ENCODE measurements at places on chromosomes 3 and 15.

GRCh38 chr3:174907027-174907426, 47.9 kb downstream of the NAALADL2 start:
- no peak for DNase-seq

DNA sequence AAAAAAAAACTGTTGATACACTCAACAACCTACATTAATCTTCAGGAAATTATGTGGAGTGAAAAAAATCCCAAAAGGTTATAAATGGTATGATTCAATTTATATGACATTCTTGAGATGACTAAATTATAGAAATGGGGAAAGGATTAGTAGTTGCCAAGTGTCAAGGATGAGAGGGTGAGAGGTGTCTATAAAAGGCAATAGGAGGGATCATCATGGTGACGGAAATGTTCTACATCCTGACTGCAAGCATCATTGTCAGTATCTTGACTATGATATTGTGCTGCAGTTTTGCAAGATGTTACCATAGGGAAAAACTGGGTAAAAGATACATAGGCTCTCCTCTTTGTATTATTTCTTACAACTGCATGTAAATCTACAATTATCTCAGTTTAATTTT, 125.6 kb downstream of the FRMD5 start:
- DNase-seq, result no peak

GRCh38 chr15:38085931-38086568, 151.6 kb downstream of the TMCO5A start:
- DNase-seq, result no peak

DNA sequence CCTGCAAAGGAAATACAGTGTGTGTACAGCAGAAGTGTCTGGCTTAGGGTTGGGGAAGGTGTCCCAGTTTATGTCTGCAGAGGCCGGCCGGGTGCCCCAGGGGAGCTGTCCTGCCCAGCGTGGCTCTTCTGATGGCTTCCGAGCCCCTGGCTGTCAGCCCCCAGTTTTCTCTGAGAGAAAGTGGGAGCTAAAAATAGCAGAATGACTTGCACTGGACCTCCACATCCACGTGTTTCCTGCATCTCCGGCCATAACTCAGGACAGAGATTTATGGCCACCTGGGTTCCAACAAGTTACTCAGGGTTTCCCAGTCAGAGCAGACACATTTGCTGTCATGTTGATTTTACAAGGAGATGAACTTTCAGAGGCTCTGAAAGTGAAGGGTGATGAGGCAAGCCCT, 192.0 kb downstream of the ATP10A start:
- DNase-seq, result no peak

DNA sequence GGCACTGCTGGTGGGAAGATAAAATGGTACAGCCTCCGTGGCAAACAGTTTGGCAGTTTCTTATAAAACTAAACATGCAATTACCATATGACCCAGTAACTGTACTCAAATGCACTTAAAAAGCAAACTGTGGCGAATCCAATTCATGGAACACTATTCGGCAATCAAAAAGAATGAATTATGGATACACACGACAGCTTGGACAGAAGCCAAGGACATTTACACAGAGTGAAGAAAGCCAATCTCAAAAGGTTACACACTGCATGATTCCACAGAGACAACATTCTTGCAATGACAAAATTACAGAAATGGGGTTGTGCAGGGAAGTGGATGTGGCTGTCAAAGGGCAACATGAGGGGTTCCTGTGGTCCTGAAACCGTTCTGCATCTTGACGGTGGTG, 122.1 kb upstream of the IQSEC1 start:
- no peak for DNase-seq

GRCh38 chr15:96217983-96218382, 112.5 kb upstream of the NR2F2 start:
- DNase-seq, result no peak

DNA sequence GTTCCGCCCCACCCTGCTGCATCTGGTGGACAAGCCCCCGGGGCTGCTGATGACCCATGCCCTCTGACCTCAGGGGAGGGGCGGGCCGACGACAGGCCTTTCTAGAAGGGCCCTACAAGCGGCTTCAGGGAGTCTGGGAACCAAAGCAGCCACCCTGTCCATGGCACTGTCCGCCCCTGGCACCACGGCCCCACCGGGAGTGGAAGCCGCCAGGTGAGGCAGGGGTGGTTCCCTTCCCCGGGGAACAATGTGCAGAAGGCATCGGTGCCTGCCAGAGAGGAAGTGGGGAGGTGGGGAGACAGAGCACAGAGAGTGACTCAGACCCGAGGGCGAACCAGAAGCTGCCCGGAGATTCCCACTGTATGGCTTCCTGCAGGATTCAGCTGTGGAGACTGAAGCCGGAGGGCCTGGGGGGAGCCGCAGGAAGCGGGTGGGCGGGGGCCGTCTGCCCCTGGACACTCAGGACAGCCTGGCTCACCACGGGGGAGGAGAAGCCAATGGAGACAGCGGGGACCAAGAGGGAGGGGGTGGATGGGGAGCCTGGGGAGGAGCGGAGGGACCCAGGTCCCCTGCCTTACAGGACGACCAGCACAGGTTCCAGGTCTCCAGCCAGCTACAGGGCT, 134.0 kb downstream of the TPRA1 start:
- no peak for DNase-seq

GRCh38 chr3:52331906-52332305, 15.8 kb downstream of the DNAH1 start:
- DNase-seq, result no peak

GRCh38 chr3:157064402-157064801, 95.5 kb downstream of the CCNL1 start:
- no peak for DNase-seq

- no peak for DNase-seq
Measured at GRCh38 chr3:184637705-184638104, 74.2 kb downstream of the MAGEF1 start.

- DNase-seq, result no peak
Measured at GRCh38 chr3:183513046-183513706, 42.3 kb downstream of the KLHL6 start.

DNA sequence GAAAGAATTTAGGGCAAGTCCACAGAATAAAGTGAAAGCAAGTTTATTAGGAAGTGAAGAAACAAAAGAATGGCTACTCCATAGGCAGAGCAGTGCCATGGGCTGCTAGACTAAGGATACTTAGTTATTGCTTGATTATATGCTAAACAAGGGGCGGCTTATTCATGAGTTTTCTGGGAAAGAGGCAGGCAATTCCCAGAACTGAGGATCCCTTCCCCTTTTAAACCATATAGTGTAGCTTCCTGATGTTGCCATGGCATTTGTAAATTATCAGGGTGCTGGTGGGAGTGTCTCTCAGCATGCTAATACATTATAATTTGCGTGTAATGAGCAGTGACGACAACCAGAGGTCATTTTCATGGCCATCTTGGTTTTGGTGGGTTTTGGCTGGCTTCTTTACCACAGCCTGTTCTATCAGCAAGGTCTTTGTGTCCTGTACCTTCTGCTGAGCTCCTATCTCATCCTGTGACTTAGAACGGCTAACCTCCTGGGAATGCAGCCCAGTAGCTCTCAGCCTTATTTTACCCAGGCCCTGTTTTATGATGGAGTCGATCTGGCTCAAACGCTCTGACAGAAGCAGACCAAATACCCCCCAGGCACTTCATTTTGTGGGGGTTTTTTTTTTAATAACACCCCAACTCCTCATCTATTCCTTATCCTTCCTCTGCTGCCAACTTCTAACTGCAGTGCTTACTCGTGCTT, 103.0 kb upstream of the RARB start:
- no peak for DNase-seq

DNA sequence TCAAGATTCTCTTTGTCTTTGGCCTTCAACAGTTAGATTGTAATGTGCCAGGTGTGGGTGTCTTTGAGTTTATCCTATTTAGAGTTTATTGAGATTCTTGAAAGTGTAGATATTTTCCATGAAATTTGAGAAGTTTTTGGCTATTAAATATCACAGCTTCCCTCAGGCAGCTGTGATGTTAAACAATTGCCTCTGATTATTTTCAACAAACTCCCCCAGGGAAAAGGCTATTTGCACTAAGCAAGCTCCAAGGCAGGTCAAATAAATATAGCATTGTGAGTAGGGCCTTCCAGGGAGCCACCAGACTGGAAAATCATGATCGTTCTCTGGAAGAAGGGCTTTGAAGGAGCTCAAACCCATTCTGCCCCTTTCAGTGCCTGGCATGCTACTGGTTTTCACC, 107.0 kb downstream of the EEFSEC start:
- DNase-seq, result no peak

DNA sequence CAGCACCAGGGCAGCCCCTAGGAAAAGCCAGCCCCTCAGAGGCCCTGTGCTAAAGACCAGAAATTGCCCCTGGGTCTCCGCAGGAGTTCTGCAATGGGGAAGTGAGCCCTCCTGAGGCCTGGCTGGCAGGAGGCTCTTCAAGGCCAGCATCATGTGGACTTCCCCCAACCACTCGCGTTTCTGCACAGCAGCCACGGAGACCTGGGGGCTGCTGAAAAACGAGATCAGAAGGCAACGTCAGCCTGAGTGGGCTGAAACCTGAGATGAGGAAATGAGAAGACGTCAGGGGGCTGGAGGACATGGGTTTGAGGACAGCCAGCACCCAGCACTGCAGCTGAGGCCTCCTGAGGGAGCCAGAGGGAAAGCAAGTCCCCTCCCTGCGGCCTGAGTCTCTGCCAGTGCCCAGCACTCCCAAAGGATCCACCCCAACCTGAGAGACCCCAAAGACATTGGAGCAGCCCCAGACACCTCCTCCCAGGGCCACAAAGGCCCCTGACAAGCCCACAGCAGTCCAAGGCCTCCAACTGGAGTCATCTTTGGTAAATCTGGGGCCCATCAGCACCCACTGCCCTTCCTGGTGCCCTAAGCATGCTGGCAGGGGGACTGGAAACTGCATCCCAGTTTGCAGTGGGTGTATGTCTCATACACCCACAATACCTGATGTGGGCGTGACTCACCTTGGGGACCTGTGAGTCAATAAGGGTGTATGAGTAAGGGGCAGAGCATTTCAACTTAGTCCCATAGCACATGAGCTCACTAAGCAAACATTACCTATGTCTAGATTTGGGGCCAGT, 29.2 kb upstream of the CYP11A1 start:
- DNase-seq, result no peak

DNA sequence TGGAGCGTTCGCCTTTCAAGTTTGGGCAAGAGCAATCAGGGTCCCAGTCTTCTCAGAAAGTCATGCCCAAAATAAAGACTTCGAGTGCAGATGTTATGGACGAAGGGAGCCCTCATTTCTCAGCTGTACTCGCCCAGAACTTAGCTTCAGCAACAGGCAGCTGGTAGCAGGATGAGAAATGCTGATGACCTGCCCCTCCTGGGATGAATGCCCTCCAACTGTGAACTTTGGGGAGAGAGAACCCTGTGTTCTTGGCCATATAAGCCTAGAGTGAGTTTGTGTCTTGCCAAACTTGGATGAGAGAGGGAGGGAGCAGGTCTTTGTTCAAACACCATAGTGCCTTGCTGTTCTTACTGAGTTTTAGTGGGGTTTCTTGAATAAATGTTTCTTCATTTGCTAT, 400.3 kb downstream of the LRTM1 start:
- DNase-seq, result no peak

GRCh38 chr15:41980654-41981323, 8.4 kb upstream of the EHD4 start:
- DNase-seq, result no peak

- no peak for DNase-seq
Measured at GRCh38 chr3:57556459-57557084, 498 bp downstream of the PDE12 start.

DNA sequence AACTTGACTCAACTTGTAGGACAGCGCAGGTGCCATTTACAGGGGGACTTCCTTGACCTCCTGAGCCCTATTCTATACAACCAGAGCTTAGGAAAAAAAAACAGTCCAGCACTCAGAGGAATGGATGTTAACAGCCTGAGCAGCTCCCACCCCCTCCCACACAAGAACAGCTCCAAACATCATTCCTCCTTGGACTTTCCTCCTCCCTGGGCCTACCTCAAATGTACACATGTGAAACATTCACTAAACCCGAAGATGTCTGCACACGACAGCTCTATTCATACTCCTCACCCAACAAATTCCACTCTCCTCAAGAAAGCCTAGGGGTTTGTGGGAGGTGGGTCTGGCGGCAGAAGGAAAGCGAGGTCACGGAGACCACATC, 503 bp upstream of the ATRIP start:
- DNase-seq, result no peak

GRCh38 chr3:190012314-190012782, 108.3 kb downstream of the P3H2 start:
- no peak for DNase-seq

DNA sequence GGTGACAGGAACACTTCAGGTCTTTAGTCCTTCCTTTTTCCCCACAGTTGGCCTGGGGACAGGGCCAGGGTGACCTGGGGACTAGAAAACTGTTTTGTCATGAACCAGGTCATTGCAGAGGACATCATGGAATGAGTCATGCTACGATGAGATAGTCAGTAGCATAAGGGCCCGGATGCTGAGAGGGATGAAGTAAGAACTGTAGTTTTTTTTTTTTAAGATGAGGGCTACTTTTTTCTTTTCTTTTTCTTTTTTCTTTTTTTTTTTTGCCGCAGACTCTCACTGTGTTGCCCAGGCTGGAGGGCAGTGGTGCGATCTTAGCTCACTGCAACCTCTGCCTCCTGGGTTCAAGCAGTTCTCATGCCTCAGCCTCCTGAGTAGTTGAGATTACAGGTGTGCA, 8.0 kb downstream of the MAP2K5 start:
- no peak for DNase-seq

DNA sequence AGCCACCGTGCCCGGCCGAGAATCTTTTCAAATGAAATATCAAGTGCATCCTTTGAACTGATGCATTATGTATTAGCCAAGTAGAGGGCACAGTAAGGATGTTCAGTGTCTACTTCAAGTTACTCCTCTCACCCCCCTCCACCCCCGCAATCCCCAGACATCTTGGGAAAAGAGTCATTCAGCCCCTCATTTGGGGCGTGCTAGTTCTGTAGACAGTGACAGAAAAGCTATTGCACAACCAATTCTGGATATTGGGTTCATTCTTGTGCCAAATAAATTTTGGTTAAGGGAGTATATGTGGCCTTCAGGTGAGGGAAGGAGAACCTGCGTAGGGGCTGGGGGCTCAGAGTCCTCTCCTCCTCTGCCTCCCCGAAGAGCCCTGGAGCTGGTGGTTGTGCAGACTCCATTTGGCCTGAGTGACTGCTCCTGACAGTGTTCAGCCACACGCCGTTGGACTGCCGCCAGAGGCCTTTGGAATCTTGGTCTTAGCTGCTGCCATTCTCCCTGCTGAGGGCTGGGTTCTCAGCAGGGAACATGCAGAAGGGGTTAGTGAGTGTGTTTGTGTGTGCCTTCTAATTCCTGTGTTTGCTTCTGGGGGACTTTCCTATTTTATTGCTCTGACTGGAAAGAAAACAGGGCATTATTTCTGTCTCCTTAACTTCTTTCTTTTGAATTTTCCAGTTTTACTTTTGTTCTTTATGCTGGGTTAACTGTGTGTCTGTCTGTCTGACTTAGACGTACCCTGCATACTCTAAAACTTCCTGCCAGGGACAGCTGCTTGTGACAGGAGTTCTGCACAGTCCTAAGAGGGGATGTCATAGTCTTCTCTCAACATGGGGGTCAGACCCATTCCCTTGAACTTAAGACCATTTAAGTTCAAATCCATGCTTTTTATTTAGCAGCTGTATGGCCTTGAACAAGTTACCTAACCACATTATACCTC, 21.0 kb downstream of the RARB start:
- no peak for DNase-seq
